ENCODE measurements at places on chromosomes 4 and X.
A peak's percentile ranks its signal among the peaks of the same experiment; 100 is the strongest.

DNA sequence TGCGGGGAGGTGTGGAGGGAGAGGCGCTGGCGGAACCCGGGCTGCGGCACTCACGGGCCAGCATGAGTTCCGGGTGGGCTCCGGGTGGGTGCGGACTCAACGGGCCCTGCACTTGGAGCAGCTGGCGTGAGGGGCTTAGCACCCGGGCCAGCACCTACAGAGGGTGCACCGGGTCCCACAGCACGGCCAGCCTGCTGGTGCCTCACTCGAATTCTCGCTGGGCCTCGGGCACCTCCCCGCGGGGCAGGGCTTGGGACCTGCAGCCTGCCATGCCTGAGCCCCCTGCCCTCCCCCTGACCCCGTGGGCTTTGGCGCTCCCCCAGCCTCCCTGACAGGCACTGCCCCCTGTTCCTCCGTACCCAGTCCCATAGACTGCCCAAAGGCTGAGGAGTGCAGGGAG, 10.8 kb upstream of the CAMK2D start:
- DNase-seq: no peak

DNA sequence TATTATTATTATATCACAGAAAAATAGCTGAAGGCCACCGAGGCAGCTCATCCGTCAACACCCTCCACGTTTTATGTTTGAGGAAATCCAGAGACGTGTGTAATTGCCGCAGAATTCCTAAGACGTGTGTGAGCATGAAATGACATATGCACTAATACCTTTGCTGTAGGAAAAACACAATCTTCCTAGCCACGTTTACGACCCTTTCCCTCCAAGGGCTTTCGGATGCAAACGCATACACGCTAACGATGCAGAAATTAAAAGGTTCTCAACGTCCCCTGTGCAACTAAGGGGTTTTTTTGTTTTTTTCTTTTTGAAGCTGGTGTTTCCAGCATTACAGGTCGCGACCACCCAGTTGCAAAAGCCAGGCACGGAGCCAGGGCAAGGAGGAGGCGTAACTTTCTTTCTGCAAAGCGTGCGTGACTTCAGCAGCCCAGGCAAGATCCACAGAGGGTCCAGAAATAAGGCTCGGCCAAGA, 33.8 kb downstream of the CRLF2 start:
- no peak for DNase-seq

DNA sequence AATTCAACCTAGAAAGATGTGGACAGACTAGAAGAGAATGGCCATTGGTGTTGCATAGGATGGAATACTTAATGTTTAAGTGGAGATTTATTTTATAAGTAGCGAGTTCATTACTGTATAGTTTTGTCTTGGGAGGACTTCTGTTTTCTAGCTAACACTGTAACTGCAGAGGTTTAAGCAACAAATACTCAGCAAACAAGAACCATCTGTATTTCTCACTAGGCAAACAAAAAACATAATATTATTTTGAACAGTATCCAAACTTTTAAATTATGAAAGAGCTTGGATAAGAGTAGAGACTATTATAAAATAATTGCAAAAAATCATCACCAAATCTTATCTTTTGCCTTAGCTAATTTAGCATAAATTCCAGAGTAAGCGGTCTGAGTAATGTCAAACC, 121.1 kb downstream of the GLRA3 start:
- DNase-seq: no peak

- no peak for DNase-seq
Observed at GRCh38 chr4:72374159-72374558, 194.9 kb downstream of the ADAMTS3 start.

DNA sequence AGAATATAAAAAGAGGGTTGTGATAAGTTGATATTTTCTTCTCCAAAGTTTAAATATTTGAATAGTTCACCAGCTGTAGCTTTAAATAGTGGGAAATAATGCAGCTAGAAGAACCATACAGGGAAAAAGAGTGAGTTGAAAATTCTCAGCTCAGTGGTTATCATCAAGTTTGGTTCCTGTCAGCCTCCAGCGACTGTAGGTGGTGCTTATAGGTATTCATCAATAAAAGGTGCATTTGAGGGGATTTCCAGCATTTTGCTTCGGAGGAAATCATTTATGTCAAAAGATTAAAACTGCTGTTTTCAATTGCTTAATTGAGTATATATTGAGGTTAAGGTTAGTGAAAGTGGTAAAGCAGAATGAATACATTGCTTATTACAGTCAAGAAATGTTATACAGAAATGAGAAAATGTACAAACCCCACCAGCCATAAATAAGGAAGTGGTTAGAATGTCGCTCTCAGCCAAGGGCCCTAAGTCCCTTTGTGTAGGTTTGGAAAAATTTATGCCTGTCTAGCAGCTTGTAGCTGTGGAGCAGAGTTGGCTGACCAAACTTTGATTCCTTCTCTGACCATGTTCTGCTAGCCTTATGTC, 532.9 kb upstream of the FTHL17 start:
- DNase-seq: no peak

GRCh38 chr4:68592673-68593072, 16.6 kb upstream of the UGT2B17 start:
- DNase-seq: no peak

- DNase-seq: no peak
Observed at GRCh38 chrX:136806891-136807410, 26.2 kb upstream of the ARHGEF6 start.

DNA sequence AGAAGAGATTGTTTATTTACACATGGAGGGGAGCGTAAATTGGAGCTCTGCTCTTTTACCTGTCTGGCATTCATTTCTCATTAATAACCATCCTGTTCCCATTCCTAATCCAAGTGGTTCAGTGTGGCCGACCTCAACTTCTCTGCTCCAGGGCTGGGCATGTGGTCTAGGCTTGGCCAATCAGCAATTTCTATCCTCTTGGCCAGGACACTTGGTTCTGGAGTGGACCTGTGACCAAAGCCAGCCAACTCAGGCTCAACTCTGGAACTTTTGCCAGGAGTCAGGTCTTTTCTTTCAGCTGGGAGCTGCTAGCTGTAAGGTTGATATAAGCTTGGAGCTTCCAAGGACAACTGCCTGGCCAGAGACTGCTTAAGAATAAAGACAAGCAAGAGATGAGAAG, 15.6 kb upstream of the RASL11B start:
- DNase-seq: no peak

- DNase-seq: no peak
Observed at GRCh38 chr4:108371282-108371681, 202.6 kb upstream of the LEF1 start.

- DNase-seq: no peak
Observed at GRCh38 chr4:99846891-99847290, 30.3 kb downstream of the DAPP1 start.

DNA sequence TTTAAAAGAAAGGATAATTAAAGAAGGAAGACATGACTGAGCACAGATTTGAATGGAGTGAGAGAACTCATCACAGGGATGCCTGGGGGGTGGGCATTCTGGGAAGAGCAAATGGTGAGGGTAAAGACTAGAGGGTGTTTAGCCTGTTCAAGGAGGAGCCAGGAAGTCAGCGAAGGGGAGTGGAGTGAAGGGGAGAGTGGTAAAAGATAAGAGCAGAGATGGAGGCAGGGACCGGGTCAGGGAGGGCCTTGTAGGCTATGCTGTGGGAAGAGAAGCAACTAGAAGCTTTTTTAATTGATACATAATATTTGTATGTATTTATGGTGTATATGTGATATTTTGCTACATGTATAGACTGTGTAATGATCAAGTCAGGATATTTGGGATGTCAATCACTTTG, 2.2 kb upstream of the VGLL1 start:
- DNase-seq: peak; percentile 15

DNA sequence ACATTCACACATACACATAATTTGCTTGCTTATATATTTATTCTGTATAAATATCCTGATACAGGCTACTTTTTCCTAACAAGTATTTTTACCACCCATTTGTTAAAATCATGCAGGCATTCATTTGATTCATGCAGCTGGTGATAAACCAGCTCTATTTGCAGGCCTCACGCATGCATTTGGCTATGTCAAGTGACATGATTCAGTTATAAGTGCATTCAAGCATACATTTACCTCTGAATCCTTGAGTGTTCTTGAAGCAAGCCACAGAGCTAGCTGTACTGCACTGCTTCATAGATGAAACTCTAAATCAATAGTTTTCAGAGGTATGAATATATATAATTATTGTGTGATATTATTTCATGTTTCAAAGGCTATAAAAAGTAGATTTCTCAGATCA, 544.0 kb upstream of the AGA start:
- DNase-seq: no peak

DNA sequence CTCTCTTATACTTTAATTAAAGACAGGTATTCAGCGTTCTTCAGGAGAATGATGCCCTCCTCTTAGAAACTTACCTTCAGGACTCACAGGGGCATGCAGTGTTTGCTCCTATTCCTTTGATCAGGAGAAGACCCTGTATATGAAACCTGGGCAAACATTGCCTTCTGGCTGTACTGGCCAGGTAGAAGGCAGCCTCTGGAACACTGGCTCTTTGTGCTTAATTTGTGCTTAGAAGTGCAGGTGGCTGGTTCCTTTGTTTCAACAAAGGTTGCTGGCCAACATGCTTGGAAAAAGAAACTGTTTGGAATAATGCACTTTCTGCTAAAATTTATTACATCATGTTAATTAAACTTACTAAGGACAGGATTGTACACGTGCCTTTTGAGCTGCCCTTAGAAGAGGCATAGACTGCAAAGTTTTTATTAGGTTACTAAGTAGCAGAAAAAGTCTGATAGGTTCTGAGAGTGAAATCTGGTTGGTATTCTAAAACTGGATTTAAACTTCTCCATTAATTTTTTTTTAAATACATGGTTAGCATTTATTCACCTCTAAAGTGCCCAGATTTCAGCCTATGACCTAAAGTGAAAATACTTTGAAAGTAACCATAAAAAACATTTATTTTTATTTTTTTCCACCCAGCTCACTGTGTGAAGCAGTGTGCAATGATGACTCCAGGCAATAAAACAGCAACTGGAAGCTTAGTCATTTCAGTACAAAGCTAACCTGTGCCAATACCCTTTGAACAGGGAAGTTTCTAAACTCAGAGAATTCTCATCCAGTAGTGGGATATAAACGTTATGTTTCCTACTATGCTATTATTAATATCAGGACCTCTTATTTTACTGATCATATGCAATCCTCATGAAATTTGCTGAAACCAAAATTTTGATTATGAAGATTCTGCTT, 11.3 kb downstream of the RASSF6 start:
- no peak for DNase-seq

DNA sequence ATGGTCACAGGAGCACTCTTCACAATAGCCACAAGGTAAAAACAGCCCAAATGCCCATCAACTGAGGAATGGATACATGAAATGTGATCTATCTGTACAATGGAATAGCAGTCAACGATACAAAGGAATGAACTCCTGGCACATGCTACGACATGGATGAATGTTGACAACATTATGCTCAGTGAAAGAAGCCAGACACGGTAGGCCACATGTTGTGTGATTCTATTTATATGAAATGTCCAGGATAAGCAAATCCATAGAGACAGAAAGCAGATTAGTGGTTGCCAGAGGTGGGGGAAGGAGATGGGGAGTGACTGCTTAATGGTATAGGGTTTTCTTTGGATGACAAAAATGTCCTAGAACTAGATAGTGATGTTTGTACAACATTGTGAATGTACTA, 58.7 kb upstream of the GPM6B start:
- DNase-seq: no peak

DNA sequence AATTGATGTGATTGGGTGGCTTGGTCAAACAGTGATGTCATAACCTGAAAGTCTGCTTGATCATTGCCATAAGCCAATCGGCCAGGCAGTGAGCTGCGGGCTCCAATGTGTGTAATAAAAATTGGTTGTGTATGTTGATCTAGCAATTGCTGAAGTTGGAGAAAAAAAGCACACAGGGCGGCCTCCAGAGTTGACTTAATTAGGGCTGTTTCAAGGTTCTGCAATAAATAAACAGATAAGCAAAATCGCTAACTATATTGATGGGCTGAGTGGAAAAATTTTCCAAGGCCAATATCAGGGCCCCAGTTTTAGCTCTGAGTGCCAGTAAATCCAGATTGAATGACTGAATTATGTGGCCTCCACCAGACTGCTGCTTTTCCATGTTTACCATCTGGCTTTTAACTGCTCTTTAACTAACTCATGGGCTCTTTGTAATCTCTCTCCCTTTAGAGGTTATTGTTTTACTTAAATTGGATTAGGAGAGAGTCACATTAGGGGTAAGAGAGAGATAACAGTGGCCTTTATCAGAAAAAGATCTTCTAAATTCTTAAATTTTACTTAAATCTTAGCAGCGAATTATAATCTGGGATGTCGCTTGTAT, 160.6 kb upstream of the WDFY3 start:
- DNase-seq: no peak

DNA sequence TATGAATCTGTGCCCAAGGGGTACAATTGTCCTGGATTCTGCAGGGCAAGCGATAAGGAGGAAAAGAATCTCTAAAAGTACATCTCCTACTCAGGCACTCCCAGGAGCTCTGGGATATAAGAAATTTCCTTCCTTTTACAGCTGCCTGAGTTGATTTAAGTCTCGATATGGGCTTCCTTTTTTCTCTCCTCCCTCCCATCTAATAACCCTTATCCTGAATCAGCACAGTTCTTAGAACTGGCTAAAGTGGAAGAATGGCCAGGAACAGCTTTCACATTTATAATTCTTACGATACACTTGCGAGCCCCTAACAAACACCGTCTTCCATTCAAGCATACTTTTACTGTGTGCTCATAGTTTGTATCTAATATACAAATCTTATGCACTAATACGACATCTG, 21.2 kb downstream of the LRP2BP start:
- DNase-seq: no peak

DNA sequence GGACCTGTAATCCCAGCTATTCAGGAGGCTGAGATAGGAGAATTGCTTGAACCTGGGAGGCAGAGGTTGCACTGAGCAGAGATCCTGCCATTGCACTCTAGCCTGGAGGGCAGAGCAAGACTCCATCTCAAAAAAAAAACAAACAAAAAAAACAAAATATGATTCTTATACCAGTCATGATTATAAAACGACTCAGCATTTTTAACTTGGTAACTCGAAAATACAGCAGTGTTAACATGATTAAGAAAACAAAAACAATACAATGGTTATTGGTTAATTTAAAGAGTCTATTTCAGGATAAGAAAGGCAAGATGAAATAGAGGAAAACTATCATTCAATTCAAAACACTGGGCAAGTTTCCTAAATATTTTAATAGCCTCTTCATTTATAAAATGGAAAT, 865.3 kb downstream of the PCDH7 start:
- no peak for DNase-seq

- DNase-seq: no peak
Observed at GRCh38 chr4:36348403-36348938, 67.1 kb downstream of the DTHD1 start.
